Activated naive CD8-positive, alpha-beta T cell treated with anti-CD3 and anti-CD28 coated beads, Interleukin-2, amount 10 ng/mL, durations not matched to agents 7 days and 5 days (primary cell): ENCODE measurements at places on chromosomes 2 and 18.
A peak's percentile ranks its signal among the peaks of the same experiment; 100 is the strongest.

GRCh38 chr2:73233932-73234832 lies at the start of gene CCT7:
CCT7 (plus strand) TSS chr2:73234308; CDS start chr2:73234379, 71 bp downstream.
- peak; percentile 84 for DNase-seq
- H3K4me3 ChIP-seq: peak within 1 kb of the TSS; percentile 94
- H3K27me3 ChIP-seq: no peaks in the 10 kb centered on the region
- peak within 1 kb of the TSS; percentile 88 for H3K27ac ChIP-seq
- peaks cover 35% of the 10 kb centered on the region for H3K4me1 ChIP-seq

DNA sequence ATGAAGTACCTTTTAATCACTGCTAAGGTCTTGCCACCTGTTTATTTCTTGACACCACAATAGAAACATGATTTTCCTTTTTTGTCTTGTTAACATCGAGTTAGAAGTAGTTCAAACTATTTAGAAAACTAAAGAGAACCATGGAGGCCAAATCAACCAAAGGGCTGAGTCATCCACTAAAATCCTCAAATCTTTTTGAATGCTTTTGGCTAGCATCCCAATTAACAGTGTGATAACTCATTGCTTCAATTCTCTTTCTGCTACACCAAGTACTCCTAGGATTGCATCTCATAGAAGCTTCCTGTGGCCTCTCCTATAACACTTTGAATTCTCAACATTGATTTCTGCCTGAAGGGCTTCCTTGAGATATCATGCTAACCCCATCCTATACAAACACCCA lies 159.9 kb upstream of the MMADHC start:
- no peak for DNase-seq
- no peak overlapping the region for H3K4me3 ChIP-seq
- no peaks in the 10 kb centered on the region for H3K27me3 ChIP-seq
- no peaks in the 10 kb centered on the region for H3K4me1 ChIP-seq
- no peaks in the 10 kb centered on the region for H3K36me3 ChIP-seq

DNA sequence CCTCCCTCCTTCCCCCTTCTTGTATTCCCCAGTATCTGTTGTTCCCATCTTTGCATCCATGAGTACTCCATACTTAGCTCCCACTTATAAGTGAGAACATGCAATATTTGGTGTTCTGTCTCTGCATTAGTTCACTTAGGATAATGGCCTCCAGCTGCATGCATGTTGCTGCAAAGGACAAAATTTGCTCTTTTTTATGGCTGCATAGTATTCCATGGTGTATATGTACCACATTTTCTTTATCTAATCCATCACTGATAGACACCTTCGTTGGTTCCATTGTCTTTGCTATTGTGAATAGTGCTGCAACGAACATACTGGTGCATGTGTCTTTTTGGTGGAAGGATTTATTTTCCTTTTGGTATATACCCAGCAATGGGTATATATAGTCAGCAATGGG lies 47.4 kb downstream of the VIT start:
- no peak for DNase-seq
- H3K4me3 ChIP-seq: no peak overlapping the region
- H3K4me1 ChIP-seq: peaks cover 13% of the 10 kb centered on the region
- peaks cover 61% of the 10 kb centered on the region for H3K27me3 ChIP-seq
- no peak overlapping the region for H3K27ac ChIP-seq

GRCh38 chr2:17864676-17865075 lies 13.8 kb upstream of the KCNS3 start:
- no peaks in the 10 kb centered on the region for H3K4me1 ChIP-seq
- peaks cover 10% of the 10 kb centered on the region for H3K27me3 ChIP-seq
- no peaks in the 10 kb centered on the region for H3K36me3 ChIP-seq
- H3K4me3 ChIP-seq: no peak overlapping the region
- no peak for DNase-seq

GRCh38 chr2:161992531-161992930 lies 81.5 kb downstream of the DPP4 start:
- peaks cover 64% of the 10 kb centered on the region for H3K4me1 ChIP-seq
- peak overlapping the region; percentile 79 for H3K4me3 ChIP-seq
- H3K27me3 ChIP-seq: no peaks in the 10 kb centered on the region
- H3K27ac ChIP-seq: peak overlapping the region; percentile 94

GRCh38 chr2:215728504-215729065 lies 284.8 kb downstream of the MREG start:
- no peak overlapping the region for H3K4me3 ChIP-seq
- DNase-seq: no peak
- no peaks in the 10 kb centered on the region for H3K36me3 ChIP-seq
- no peak overlapping the region for H3K27ac ChIP-seq

DNA sequence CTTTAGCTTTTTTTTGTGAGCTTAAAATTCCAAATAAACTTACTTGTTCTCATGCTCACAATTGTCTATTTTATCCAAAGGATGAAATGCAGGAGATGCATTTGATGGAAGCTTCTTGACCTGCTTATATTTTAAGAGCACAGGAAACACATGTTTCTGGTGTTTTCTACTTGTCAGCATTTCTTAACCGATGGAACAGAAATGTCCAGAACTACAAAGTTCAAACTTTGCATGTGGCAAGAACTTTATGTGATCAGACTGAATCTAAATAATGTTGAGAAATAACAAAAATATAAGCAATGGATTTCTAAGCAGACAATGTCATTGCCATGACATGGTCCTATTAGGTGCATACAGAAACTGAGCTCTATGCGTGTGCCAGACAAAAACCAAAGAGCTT lies 9.9 kb upstream of the CTLA4 start:
- no peak overlapping the region for H3K4me3 ChIP-seq
- H3K4me1 ChIP-seq: peaks cover 38% of the 10 kb centered on the region
- H3K27ac ChIP-seq: no peak overlapping the region

DNA sequence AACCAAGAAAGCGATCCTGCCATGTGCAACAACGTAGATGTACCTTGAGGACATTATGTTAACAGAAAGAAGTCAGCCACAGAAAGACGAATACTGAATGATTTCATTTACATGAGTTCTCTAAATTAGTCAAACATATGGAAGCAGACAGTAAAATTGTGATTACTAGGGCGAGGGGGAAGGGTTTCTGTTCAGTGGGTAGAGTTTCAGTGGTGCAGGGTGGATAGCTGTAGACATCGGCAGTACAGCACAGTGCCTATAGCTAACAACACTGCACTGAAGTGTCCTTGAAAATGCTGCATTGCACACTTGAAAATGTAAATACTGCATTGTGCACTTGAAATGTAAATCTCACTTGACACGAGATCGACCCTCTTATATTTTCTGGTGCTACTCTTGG lies 275.3 kb downstream of the GALR1 start:
- DNase-seq: no peak
- no peak overlapping the region for H3K27ac ChIP-seq
- no peaks in the 10 kb centered on the region for H3K4me1 ChIP-seq
- H3K27me3 ChIP-seq: peaks cover 3% of the 10 kb centered on the region
- H3K4me3 ChIP-seq: no peak overlapping the region

DNA sequence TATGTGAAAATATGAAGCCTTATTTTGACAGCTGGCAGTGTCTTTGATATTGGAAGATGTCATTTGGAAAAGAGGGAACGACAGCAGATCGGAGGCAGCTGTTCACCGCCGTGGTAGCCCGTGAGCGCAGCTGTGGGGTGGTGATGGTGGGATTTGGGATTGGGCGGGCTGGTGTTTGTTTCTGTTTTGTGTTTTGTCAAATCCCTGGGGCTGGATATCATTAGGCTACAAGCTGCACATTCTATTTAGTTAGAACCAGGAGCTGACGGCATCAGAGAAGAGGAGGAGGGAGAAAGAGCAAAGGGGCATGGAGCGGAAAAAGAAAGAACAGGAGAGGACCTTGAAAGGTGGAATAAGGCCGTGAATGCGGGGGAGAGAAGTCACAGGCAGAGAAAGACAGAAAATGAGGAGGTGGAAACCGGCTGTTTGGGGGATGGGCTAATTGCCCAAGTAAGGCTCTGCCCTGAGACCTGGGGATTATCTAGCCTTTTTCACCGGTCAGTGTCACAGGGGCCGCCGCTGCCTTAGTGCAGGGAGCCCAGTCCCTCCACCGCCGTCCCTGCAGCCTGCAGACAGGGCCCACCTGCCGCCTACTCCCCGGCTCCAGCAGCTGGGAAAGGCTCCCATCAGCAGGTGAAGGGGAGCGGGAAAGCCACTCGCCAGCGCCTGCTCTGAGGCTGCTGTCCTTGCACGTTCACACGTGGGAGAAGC lies 88.0 kb downstream of the ZCCHC2 start:
- no peak for DNase-seq
- H3K27ac ChIP-seq: no peak overlapping the region
- peaks cover 30% of the 10 kb centered on the region for H3K27me3 ChIP-seq
- peaks cover 4% of the 10 kb centered on the region for H3K4me1 ChIP-seq

GRCh38 chr2:149098701-149099100 lies 60.2 kb downstream of the LYPD6B start:
- H3K4me3 ChIP-seq: no peak overlapping the region
- H3K4me1 ChIP-seq: no peaks in the 10 kb centered on the region
- no peaks in the 10 kb centered on the region for H3K36me3 ChIP-seq

- no peaks in the 10 kb centered on the region for H3K27me3 ChIP-seq
- peaks cover 33% of the 10 kb centered on the region for H3K36me3 ChIP-seq
- H3K4me1 ChIP-seq: peaks cover 28% of the 10 kb centered on the region
- no peak overlapping the region for H3K4me3 ChIP-seq
- no peak overlapping the region for H3K27ac ChIP-seq
- DNase-seq: no peak
Observed at GRCh38 chr2:181117206-181117925, 137.0 kb downstream of the UBE2E3 start.

GRCh38 chr2:136247204-136247950 lies 129.4 kb upstream of the CXCR4 start:
- H3K27me3 ChIP-seq: peaks cover 6% of the 10 kb centered on the region
- H3K36me3 ChIP-seq: peaks cover 6% of the 10 kb centered on the region
- no peak overlapping the region for H3K4me3 ChIP-seq
- DNase-seq: no peak

GRCh38 chr18:24600076-24600654 lies 139.7 kb downstream of the HRH4 start:
- H3K4me3 ChIP-seq: no peak overlapping the region
- peaks cover 6% of the 10 kb centered on the region for H3K27me3 ChIP-seq
- no peaks in the 10 kb centered on the region for H3K36me3 ChIP-seq
- no peaks in the 10 kb centered on the region for H3K4me1 ChIP-seq
- H3K27ac ChIP-seq: no peak overlapping the region

DNA sequence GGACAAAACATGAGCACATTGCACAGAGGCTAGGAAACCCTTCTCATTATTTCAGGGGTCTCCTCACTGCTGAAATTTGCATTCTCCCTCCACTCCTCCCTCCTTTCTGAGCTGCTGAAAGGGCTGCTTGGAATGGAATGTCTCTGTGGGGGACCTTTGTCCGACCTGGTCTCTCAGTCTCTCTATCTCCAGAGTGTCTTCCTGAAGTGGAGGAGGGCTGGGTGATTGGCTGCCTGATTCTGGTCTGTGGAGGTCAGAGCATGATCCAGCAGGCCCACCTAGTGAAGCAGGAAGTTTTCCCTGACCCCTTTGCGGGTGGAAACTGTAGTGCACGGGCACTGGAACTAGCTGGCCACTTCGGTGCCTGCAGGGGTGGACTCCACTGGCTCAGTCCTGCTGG lies 560.5 kb upstream of the HS6ST1 start:
- no peaks in the 10 kb centered on the region for H3K27me3 ChIP-seq
- H3K4me1 ChIP-seq: no peaks in the 10 kb centered on the region
- no peak for DNase-seq
- no peaks in the 10 kb centered on the region for H3K36me3 ChIP-seq

- H3K27me3 ChIP-seq: peaks cover 4% of the 10 kb centered on the region
- no peaks in the 10 kb centered on the region for H3K4me1 ChIP-seq
- no peak overlapping the region for H3K4me3 ChIP-seq
- no peaks in the 10 kb centered on the region for H3K36me3 ChIP-seq
- no peak for DNase-seq
- no peak overlapping the region for H3K27ac ChIP-seq
Observed at GRCh38 chr2:225452677-225453076, 53.2 kb downstream of the NYAP2 start.

DNA sequence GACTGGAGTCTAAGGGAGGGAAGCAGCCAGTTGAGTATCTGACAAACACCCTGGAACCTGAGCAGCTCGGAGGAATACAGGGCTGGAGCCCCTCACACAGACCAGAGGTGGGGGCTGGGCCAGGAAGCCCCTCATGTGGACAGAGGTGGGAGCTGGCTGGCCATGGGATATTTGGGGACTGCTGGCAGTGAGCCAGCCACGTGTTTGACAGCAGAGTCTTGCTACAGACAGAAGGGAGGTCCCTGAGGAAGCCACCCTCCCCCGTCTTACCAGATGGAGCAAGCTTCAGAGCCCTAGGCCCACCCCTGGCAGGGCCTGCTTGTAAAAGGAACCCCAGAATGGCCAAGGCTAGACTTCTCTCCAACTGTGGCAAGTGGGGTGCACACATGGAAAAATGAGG lies 3.6 kb upstream of the MTERF4 start:
- H3K27me3 ChIP-seq: no peaks in the 10 kb centered on the region
- peak; percentile 21 for DNase-seq
- H3K4me3 ChIP-seq: no peak overlapping the region
- H3K36me3 ChIP-seq: peaks cover 5% of the 10 kb centered on the region

- H3K27ac ChIP-seq: no peak overlapping the region
- peaks cover 15% of the 10 kb centered on the region for H3K4me1 ChIP-seq
- no peaks in the 10 kb centered on the region for H3K27me3 ChIP-seq
Observed at GRCh38 chr18:5214583-5215351, 17.7 kb upstream of the AKAIN1 start.

DNA sequence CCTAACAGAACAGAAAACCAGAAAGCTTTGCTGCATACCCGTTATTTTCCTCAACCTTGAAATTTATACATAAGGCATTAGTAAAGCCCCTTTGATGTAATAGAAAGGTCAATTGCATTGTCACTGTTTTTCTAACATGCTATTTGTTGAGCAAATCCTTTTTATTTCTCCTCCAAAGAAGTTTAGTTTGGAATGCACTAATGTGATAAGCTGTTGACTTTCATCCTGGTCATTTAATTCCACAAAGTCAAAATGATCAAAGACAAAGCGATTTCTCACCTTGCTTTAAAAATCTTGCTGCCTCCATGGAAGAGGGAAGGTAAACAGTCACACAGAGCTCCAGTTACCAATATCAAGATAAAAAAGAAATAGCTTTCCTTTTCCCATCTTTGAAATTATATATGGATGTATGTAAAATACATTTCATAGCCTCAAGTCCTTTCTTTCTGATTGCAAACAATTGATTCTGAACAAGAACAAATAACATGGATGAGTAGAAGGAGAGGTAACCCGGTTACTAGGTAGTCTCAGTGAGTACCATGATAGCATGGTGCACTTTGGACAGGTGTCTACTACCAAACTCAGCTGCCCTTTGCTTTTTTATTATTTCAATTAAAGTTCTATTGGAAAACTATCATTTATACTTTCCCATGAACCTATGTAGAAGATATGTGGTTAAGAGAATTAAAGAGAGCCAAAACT lies 452.7 kb downstream of the STK39 start:
- no peaks in the 10 kb centered on the region for H3K4me1 ChIP-seq
- H3K36me3 ChIP-seq: no peaks in the 10 kb centered on the region
- no peak overlapping the region for H3K4me3 ChIP-seq
- DNase-seq: no peak

- H3K27me3 ChIP-seq: no peaks in the 10 kb centered on the region
- peak; percentile 36 for DNase-seq
- H3K4me1 ChIP-seq: peaks cover 1% of the 10 kb centered on the region
Observed at GRCh38 chr2:70686577-70687460, 81.2 kb downstream of the ADD2 start.
